Stimulated activated naive CD4-positive, alpha-beta T cell (primary cell): ENCODE measurements at places on chromosomes 2 and 18.

DNA sequence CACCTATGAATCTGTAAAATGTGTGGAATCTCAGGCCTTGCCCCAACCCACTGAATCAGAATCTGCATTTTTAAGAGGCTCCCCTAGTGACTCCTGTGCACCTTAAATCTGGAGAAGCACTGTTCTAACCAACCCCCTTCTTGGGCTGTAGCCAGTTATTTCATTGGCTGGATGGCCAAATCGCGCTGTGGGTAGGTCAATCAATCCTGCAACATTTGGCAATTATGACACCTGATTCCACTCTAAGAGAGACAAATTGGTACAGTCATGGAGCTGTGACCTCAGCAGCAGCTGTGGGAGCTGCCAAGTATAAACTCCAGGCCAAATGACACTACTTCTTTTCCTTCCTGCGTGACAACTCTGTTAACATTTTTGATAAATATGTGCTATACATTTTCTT is 208.7 kb downstream of the CLIP4 start:
- no peak for DNase-seq

- no peak for DNase-seq
Observed at GRCh38 chr18:41579185-41579584, 375.8 kb upstream of the PIK3C3 start.

DNA sequence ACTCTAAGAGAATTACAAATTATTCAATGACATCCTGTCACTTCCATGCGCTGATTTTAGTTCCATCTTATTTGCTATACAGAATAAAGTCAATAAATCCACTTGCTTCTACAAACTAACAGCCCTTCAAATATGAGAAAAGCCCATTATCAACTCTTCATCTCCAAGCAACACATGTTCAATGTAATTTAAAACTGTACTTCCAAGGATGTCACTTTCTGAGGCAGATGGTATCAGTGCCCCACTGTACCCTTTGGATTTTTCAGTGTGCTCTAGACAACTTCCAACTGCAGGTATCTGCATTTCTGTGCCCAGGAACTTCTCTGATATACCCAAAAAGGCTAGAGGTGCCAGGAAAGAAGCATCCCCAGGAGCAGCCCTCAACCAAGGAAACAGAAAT is 87.6 kb downstream of the SMAD2 start:
- DNase-seq: no peak

DNA sequence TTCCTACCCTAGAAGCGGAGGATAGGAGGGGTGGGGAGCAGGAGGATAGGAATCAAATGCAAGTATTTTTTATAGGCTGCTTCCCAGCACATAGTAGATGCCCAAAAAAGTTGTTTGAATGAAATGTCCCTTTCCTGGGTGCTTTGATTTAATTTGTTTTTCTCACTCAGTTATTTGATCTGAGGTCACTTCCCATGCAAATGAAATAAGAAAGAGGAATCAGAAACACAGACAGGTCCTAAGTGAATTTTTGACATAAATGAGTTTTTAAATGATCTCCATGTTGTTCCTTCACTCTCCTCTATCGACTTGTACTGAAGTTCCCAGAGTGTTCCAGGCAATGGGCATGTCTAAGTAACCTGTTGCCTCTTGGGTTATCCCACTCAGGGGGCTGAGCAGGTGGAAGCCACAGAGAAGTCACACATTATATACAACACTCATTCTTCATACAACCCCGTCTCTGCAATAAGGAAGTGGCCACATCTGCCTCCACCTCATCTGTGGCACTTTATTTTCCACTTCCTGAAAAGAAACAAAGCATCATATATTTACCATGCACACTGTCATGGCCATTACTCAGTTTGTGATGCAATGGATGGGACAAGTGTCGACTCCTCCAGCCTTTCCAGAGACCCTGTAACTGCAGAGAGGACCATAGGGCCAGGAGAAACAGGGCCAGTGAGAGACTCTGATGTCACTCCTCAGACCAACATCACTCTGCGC is 81.9 kb upstream of the ZNF397 start:
- DNase-seq: peak; percentile 10

DNA sequence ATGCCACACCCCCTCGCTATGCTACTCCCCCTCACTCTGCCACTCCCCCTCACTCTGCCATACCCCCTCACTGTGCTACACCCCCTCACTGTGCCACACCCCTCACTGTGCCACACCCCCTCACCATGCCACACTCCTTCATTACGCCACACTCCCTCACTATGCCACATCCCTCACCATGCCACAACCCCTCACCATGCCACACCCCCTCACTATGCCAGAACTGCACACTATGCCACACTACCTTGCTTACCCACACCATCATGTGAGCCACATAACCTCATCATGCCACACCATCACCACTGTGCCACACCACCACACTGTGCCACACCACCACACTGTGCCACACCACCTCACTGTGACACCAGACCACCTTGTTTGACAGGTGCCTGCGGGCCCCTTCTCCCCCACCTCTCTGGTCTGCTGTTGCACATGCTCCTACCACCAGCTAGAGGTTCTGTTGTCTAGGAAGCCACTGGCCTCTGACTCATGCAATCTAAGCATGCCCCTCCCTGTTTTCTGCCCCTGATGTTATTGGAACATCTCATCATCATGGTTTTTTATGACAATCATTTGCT is 22.0 kb downstream of the MARCHF4 start:
- no peak for DNase-seq

- no peak for DNase-seq
Observed at GRCh38 chr2:168782271-168782670, 20.2 kb upstream of the NOSTRIN start.
